Stimulated activated CD4-positive, alpha-beta T cell treated with anti-CD3 and anti-CD28 coated beads, Interleukin-1b, Interleukin-23, amount 100 ng/mL, for 4 hours (primary cell): ENCODE measurements at places on chromosomes 2 and 18.

DNA sequence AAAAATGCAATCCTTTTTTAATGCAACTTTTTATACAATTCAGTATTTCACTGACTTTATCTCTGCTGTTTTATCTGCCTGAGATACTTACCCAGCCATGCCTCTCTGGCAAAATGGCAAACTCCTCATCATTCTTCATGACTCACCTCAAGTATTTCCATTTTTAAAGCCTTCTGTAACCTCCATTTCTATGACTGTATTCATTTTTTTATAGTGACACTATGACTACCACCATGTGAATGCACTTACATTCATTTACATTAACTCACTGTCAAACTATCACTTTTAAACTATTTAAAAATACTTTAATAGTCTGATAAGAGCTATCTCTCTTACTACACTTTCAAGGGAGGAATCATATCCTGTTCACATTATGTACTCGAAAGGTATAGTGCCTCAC, 99.4 kb upstream of the SCN7A start:
- DNase-seq: no peak

DNA sequence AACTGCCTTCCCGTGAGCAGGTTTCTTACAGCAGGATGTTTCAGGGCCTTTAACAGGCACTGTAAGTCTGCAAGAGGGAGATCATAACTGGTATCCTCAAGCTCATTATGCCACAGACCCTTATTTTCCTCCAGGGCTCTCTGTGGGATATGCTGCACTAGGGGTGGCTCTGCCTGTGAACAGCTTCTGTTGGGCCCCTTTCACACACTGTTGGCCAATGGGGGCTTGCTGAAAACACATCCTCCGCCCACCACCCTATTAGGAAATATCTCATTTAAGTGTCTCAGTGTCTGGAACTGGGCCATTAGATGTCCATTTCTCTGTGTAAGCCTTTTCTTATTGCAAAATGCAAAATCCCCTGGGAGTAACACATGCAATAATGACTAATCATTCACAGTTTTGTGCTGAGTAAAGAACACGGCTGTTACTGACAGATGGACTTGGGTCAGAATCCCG, 414.3 kb upstream of the HS6ST1 start:
- no peak for DNase-seq

GRCh38 chr18:74819433-74820059, 221.9 kb downstream of the ZNF407 start:
- no peak for DNase-seq

GRCh38 chr2:28842042-28842441, 28.1 kb downstream of the TRMT61B start:
- no peak for DNase-seq

- DNase-seq: no peak
Measured at GRCh38 chr2:227436436-227437174, 35.4 kb upstream of the AGFG1 start.

DNA sequence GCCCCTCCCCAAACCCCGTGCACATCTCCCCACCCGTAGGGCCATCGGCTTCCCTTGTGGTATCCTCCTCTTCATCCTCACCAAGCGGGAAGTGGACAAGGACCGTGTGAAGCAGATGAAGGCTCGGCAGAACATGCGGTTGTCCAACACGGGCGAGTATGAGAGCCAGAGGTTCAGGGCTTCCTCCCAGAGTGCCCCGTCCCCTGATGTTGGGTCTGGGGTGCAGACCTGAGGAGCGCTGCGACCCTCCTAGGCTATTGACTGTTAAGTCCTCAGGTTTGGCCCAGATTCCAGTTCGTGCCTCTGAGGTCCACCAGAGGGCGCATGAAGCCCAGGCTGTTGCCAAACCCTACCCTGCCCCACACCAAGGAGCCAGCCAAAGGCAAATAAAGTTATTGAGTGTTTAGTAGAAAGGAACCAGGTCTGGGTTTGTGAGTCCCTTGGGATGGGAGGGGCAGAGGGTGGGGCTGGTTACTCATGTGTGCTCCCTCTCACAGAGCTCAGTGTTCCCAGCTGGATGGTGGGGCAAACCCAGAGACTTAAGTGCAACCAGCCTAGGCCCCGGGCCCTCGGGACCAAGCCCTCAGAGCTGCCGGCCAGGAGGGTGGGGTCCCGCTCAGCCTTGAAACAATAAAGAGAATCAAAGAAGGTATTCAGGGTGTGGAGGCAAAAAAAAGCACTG, 2.4 kb downstream of the PNKD start:
- peak; percentile 75 for DNase-seq

DNA sequence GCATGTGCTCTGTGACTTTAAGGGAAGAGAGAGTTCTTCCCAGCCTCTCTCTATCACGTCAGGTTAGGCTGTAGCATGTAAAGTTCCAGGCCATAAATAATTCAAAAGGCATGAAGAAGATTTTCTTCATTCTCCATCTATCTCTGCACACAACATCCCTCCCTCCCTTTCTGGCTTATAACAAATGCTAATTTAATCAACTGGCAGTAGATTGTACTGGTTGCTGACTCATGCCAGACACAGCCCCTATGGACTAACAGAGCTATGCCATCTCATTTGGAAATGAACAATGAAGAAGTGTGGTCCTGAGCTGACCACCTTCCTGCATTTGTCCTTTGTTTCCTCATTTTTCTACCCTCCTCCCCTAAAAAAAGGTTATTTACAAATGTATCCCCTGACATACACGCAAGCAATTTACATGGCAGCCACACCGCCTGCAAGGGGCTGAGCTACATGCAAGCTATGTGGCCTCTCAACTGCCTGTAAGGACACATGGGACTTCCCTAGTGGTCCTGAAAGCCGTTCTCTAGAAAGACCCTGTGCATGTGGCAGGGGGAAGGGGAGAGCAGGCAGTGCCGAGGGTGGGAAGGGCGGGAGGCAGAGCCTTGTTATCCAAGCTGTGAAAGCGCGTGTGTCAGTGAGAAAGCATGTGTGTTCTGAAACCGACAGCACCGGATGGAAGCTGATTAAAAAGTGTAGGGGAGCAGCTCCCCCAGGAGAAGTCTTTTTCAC, 90.9 kb upstream of the KLF7 start:
- no peak for DNase-seq

DNA sequence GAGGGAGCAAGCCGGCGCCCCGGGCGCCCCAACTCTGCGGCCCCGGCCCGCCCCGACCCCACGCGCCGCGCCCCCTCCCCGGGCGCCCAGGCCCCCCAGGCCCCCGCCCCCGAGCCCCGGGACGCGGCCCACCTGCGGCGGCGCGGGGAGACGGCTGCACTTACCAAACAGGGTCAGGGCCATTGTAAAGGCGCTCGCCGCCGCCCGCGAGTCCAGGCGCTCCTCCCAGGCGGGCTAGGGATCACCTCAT, 526 bp downstream of the CHN1 start:
- DNase-seq: no peak

DNA sequence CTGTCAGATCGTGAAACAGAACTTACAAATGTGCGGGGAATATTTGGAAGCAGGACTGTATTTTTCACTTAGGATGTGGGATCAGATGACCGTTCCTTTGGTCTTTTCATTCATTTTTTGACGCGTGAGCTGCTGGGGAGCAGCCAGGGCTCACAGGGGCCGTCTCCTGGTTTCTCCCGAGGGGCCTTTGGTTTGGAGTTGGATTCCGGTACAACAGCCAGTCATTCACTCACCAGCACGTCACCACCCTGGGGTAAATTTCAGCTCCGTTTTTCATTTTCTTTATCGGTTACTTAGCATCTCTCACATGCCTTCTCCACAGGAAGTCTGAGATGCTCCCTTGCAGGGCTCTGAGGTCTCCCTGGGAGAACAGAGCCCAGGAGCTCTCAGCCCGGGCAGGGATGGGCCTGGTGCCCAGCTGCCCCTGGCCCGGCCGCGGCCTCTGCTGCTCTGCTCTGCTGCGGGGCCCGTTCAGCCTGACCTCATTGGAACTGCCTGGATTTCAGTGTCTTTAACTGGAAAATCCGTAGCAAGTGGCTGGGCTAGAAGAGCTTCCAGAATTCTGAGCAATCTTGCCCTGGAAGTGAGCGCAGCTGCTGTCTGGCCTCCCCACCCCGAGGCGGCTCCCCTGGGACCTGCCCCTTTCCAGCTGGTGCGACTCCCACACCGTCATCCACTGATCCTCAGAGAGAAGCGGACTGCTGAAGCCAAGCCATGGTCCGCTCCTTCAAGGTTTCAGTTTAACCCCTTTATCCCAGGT, 335.6 kb downstream of the EIPR1 start:
- DNase-seq: no peak

DNA sequence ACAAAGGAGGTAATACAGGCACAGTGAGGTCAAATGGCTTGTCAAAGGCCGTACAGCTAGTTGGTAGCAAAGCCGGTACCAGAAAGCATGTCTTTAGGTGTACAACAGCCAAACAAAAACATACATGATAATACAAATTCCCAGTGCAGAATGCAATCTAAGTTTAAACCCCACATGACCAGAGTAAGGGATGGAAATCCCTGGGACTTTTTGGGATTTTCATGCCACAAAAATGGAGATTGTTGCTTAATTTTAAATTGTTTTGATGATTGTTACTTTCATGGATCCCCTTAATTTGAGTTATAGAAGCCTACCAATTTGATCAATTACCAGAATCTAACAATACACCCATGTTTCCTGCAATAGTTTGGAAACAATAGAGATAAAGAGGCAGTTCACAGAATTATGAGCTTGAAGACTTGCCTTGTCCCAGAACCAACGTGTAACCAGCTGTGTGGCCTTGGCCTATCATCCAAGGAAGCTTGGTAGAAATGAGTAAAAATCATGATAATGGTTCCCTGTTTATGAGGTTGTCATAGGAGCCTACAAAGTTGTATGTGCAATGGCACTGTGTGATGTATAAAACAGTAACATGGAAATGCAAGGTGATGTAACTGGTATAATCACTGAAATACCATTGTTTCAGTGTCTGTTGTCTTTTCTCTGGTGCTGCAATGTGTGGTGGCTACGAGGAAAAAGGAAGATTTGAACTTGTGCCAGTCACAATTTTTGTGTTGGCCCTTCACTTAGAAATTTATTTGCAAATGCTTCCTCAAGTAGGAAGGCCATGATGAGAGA, 85.3 kb downstream of the ZEB2 start:
- DNase-seq: no peak

DNA sequence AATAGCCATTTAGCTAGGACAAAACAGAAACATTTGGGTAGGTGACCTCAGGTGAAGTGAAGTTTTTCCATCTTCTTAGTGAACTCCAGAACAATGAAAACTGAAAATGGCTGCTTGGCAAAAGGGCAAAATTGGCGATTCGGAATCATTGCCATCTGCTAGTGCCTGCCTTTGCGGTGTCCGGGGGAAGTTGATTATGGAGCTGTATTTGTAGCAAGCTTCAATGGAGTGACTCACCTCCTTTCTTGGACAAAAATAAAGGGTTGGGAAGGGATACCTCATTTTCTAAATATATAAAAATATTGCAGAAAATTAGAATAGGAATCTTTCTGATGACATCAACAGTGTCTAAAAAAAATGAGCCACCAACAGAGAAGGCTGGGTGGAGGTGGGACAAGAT, 460.5 kb downstream of the TGIF1 start:
- DNase-seq: no peak

- no peak for DNase-seq
Measured at GRCh38 chr2:213429516-213429915, 145.3 kb downstream of the SPAG16 start.

GRCh38 chr2:54207666-54208195, 48.3 kb downstream of the TSPYL6 start:
- DNase-seq: no peak

DNA sequence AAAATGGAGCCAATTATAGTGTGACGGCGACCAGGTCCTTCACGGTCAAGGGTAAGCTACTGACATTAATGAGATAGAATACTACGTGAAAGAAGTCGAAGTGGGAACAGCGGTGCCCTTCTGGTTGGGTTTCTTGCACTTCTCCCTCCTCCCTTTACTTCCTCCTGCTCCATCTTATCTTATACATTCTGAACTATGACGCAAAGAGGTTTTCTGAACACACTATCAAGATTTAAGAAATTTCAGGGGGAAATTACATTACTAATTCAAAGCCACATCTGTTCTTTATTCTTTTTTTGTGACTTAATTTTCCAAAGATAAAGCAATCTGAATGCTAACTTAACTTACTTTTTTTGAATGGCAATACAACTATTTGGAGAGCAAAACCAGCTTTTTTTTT, 14.8 kb upstream of the IL18R1 start:
- no peak for DNase-seq

DNA sequence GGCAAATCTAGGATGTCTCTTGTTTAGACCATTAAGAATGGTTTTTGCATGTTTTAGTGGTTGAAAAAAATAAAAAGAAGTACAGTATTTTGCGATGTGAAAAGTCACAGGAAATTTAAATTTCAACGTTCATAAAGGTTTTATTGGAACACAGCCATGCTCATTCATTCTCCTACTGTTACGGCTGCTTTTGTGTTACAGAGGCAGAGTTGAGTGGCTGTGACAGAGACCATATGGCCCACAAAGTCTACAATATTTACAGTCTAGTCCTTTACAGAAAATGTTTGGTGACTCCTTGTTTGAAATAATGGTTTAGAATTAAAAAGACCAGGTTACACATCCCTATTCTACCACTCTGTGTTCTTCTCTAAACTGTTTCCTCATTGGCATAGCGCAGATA, 48.1 kb downstream of the MYOM1 start:
- no peak for DNase-seq

GRCh38 chr18:77055429-77056300, 76.9 kb downstream of the MBP start:
- DNase-seq: no peak

DNA sequence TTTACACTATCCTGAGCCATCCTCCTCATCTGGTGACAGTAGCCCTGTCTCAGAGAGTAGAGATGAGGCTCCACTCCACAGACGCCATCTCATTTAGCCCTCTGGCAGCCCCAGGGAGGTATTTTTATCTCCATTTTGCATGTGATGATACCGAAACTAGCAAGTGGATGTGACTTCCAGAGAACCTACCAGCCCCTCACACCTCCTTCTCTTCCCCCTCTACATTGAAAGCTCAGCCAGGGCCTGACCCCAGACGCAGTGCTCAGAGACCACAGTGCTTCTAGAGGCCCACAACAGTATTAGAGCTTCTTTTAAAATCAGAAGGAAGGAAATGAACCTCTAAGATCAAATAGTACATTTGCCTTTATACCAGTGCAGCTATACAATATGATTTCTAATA, 8.3 kb downstream of the GYPC start:
- DNase-seq: no peak
